Spleen (tissue), 13 donors: ENCODE measurements at places on chromosomes 3 and 15. TPM values are rescaled to one million over a fixed set of nuclear protein-coding genes. Genes with fewer than 3 reads are reported as not detected.

DNA sequence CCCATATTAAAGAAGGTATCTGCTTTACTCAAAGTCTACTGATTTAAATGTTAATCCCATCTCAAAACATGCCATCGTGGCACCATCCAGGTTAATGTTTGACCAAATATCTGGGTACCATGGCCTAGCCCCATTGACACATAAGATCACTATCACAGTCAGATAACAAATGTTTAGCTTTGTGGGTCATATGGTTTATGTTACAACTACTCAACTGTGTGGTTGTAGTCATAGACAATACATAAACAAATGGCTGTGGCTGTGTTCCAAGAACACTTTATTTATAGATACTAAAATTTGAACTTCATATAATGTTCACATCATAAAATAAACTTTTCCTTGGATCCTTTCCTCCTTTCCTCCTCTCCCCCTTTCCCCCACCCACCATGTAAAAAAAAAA, 9.8 kb upstream of the SNRPN start:
- no peak overlapping the region for H3K4me3 ChIP-seq
- H3K4me1 ChIP-seq = no peaks in the 10 kb centered on the region
- DNase-seq = no peak
- no peak overlapping the region for H3K27ac ChIP-seq
- no peaks in the 10 kb centered on the region for H3K36me3 ChIP-seq

DNA sequence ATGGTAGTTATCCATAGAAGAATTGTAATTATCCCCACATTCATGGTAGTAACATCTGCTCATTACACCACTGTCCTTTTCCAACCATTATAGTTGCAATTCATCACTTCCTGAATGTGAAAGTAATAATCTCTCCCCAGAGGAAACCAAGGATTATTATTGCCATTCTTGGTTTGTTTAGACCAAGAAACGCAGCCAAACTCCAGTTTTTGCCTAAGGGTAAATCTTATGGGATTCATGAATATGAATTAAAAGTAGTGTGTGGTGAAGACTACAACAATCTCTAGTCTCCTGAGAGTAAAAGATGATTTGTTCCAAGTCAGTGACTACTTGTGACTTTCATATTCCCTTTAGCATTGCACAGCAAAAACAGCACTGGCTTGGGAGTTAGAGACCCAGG, 45.7 kb upstream of the ABI3BP start:
- H3K27me3 ChIP-seq = no peaks in the 10 kb centered on the region
- H3K27ac ChIP-seq = no peak overlapping the region
- H3K4me3 ChIP-seq = no peak overlapping the region
- H3K4me1 ChIP-seq = no peaks in the 10 kb centered on the region
- DNase-seq = no peak

The SERPINI2 gene
- total RNA-seq = 3.9 TPM

DNA sequence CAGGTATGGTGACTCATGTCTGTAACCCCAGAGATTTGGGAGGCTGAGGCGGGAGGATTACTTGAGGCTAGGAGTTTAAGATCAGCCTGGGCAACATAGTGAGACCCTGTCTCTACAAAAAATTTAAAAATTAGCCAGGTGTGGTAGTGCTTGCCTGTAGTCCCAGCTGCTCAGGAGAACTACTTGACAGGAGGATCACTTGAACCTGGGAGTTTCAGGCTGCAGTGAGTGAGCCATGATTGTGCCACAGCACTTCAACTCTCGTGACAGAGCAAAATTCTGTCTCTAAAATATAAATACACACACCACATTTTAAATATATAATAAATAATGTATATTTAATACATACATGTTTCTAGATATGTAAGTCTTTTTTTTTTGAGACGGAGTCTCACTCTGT, 53.5 kb upstream of the TEX264 start:
- peaks cover 4% of the 10 kb centered on the region for H3K4me1 ChIP-seq
- no peak overlapping the region for H3K27ac ChIP-seq
- H3K36me3 ChIP-seq = peaks cover 2% of the 10 kb centered on the region
- no peaks in the 10 kb centered on the region for H3K27me3 ChIP-seq

GRCh38 chr3:134066651-134067530, 37.2 kb upstream of the SLCO2A1 start:
- H3K4me1 ChIP-seq = peaks cover 43% of the 10 kb centered on the region
- DNase-seq = peak; percentile 78
- H3K27me3 ChIP-seq = no peaks in the 10 kb centered on the region
- peak overlapping the region; percentile 75 for H3K27ac ChIP-seq
- H3K4me3 ChIP-seq = no peak overlapping the region
